ENCODE measurements at places on chromosomes 2 and 18.

GRCh38 chr2:42930025-42930581, 137.7 kb upstream of the HAAO start:
- DNase-seq, result no peak

GRCh38 chr18:42513441-42513840, 558.4 kb downstream of the PIK3C3 start:
- DNase-seq, result no peak

DNA sequence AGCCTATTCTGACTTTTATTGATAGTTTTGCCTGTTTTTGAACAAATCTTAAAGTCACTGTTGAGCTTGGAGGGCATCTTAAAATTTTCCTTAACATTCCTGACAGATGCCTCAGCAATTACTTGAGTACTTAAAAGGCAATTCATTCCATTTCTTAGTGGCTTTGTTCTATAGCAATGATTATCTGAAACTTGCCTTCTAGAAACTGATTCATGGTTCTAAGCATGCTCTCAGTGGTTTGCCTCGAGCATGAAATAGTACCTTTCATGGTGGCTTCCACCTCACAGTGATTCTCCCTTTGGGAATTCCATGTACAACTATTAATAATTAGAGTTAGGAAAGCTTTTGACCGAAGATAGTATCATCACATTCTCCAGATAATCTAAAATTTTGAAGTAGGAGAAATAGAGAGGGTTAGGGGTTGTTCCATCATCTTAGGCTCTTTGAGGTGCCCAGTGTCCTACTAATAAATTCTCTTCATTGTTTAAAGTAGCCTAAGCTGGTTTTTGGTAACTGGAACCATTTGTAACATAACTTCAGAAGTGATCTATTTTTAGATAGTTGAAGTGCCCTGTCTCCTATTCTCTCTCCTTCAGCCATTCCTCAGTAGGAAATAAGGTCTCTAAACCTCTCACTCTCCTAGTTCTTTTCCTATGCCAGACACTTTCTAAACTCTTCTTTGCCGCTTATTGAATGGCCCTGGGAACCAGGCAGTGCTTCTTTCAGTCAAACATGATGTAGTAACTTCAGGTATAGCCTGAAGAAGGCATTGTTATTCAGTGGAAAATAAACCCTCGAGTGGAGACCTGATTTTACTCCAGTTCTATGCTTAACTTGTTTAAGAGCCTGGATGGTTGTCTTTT, 156.1 kb downstream of the HAUS1 start:
- DNase-seq, result no peak

DNA sequence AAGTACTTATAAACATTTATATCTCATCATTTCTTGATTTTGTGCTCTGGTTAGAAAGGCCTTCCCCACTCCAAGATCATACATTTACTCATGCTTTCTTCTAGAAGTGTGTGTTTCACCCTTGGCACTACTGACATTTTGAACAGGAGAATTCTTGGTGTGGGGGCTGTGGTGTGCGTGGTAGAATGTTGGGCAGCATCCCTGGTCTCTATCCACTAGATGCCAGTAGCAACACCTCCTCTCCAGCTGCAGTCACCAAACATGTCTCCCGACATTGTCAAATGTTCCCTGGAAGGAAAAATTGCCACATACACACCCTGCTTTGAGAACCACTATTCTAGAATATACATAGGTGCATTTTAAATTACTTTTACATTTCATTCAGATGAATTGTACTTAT, 8.7 kb upstream of the TGIF1 start:
- DNase-seq, result no peak

- DNase-seq, result no peak
Measured at GRCh38 chr2:137942037-137942832, 22.0 kb upstream of the HNMT start.

- no peak for DNase-seq
Measured at GRCh38 chr18:6646801-6647200, 82.7 kb upstream of the ARHGAP28 start.

- no peak for DNase-seq
Measured at GRCh38 chr2:150168595-150169236, 318.8 kb downstream of the RND3 start.

DNA sequence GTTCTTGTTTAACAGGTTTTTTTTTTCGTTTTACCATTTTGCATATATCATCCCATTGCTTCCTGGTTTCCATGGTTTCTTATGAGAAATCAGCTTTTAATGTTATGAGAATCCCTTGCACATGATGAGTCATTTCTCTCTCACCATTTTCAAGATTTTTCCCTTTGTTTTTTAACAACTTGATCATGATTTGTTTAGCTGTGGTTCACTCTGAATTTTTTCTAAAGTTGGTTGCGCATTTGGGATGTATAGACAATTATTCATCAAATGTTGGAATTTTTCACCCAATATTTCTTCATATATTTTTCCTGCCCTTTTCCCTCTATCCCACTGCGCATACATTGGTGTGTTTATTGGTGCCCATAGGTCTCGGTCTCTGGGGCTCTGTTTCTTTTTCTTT, 42.4 kb upstream of the BIN1 start:
- no peak for DNase-seq

- DNase-seq, result no peak
Measured at GRCh38 chr2:110215566-110216158, 3.3 kb upstream of the MTLN start.

DNA sequence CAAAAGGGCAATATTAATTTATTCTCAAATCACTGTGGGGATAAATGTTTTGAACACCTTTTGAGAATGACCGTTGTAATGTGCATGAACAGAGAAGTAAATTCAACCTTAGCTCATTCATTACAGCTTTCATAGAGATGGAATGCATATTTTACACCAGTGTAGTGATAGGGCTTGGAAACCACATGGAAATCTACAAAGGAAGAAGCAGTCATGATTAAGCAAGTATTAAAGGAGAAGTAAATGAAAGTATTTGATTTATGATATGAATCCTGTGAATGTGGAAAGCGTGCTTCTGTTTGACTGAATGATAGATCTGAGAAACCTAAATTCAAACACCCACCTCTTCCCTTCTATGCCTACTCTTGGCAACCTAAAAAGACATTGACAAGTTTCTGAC, 64.7 kb downstream of the CDH7 start:
- no peak for DNase-seq

DNA sequence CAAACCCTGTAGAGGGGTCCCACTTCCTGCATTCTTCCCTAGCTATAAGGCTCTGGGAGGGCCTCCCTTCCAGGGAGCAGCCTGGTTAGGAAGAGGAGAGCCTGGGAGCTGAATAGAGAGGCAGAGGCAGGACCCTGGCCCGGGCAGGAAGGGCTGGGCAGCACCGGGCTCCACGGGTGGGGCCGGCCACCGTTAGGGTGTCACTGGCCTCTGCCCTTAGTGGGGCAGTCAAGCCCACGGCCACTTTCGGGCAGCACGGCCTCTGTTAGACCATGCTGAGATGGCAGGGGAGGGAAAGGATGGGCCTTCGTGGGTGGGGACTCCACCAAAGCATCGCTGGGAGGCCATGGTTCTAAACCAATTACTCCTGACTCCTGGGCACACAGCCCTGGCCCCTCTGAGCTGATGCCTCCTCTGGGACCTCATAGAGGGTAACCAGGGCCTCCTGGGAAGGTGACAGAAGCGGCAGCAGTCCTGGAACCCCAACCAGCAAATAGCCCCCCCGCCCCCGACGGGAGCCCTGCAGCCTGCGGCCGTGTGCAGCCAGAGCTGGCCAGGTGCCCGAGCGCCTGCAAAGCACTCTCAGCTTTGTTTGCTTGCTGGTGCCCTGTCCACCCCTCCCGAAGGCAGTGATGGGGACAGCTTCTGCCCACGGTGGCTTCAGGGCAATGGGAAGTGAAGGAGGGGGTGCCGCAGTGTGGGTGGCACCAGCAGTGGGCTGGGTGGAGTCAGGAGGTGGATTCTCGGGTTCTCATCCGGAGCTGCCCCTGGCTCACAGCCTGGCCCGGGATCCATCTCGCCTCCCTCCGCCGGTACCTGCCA, 16.3 kb upstream of the HPCAL1 start:
- no peak for DNase-seq
